Activated CD8-positive, alpha-beta memory T cell treated with anti-CD3 and anti-CD28 coated beads for 48 hours (primary cell): ENCODE measurements at places on chromosomes 4 and X.

DNA sequence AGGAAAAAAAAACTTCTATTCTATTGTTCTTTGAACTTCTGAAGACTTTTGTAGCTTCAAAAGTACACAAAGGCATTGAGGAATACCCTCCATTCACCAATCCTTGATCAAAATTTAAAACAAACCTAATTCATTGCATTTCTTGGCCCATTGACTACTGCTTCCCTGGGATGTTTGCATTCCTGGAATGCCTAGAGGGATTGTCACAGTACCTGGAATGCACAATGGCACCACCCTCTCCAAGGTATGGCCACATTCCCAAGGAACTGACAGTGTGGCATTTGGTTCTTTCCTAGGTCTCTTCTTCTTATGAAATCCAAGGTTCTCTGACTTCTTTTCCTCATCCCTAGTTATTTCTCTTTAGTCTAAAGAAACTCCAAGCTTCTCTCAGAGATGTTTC is 600.7 kb downstream of the CCSER1 start:
- no peak for DNase-seq

DNA sequence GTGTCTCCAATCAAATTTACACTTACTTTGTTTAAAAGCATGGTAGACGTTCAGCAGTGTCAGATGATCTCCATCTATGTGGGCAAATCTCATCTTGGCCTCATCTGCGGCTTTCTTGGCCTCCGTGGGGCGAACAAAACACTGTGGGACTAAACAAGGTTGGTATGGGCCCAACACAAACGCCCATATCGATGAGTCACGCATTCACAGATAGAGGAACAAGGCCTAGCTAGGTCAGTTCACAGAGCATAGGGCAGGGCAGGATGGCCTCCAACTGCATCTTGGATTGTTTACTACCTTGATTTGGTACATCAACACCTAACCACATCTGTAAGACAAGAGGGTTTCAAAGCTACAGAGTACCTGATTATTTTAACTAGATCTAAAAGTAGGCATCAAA is 47.3 kb downstream of the DHX15 start:
- DNase-seq = no peak

DNA sequence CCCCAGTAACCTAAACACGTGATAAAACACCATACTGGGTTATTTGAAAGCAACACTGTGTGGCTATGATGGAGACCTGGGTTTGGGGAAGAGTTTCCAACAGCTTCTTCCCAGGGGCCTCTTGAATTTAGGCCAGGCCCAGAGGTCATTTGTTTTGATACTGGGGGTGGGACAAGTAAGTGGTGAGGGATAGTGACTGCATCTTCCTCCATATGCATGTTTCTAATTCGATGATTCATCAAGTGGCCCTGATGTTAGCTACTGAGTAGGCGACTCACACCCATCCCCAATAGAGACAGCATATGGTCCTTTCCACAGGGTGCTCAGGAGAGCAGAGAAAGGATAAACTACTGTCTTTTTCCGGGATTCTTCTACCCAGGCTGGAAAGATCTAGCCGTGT is 2.7 kb downstream of the NDP start:
- DNase-seq = no peak

GRCh38 chr4:41446391-41446790 is 91.6 kb upstream of the LIMCH1 start:
- no peak for DNase-seq

DNA sequence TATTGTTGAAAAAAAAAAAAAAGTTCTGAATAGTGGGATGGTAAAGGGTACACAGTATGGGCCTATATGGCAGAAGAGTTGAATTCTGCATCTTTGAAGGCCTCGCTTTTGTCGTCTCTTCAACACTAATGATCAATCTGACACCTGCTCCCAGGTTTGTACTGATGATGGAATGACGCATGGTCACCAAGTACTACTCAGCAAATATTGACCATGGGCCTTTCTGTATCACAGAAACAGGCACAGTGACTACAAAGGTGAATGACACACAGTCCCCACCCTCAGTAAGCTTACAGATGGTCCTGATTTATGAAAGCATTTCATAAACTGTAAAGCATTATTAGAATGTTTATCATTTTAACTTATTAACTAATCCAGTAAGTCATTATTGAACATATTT is 152.6 kb downstream of the LDB2 start:
- DNase-seq = no peak

DNA sequence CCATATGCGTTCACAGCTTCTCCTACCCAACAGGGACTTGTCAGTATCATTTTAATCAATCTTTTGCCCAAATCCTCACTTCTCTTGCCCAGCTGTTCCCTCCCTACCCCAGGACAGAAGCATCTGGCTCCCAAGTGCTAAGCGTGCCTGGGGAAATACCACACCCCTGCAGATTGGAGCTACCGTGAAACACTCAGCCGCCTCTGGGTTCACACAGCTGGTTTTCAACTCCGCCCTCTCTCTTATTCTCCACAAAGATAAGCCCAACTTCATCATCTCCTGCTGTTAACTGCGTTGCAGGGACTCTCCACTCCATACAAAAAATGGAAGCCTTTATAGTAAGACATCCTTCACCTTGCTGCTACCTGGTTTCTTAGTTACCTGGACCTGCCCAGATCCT is 147.3 kb upstream of the FTHL17 start:
- no peak for DNase-seq

DNA sequence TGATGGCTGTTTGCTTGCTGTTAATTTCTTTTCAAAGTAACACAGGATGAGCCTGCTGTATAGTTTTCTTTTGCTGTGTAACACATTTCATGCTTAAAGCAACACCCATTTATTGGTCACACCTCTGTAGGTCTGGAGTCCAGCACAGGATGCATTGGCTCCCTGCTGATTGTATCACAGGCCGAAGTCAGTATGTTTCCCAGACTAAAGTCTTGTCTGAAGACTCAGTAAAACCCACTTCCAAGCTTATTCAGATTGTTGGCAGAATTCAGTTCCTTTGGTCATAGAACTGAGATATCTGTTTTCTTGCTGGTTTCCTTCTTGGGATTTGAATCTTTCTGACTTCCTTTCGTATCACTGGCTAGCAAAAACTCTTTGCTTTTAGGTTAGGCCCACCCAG is 54.3 kb downstream of the LRP2BP start:
- no peak for DNase-seq

DNA sequence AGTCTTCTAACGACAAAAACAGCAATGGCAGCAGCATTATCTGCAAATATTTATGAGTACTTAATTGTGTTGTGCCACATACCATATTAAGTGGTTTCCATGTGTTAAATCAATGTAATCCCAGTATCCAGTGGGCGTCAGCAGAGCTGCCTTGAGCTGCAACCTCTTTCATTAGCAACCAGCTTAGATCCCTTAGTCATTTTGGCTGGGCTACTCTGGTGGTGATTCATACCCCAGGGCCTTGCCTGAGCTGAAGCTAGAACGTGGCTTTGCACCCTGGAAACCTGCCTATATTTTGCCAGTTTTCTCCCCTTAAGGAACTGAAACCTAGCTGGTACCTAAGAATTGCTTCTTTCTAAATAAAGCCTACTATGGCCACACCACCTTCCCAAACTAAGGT is 474.3 kb upstream of the FTHL17 start:
- no peak for DNase-seq

DNA sequence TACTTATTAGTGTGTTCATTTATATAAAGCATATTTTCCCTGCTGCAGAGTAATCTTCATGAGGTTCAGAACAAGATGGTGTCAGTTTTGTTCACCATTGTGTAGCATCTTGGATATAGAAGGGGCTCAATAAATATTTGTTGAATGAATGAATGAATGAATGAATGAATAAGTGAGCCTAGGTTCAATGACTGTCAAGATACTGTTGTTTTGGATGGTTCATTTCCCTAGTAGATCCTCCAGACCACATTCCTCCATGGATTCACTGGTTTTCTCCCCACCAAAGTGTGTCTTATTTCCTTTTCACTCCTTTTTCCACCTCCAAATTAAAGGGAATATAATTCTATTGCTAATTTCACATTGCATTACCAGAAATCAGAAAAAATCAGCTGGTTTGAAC is 2.1 kb upstream of the OCIAD2 start:
- no peak for DNase-seq
